Cerebellar nuclear complex (tissue), 1 donor: ENCODE measurements at places on chromosomes 3 and 15.

DNA sequence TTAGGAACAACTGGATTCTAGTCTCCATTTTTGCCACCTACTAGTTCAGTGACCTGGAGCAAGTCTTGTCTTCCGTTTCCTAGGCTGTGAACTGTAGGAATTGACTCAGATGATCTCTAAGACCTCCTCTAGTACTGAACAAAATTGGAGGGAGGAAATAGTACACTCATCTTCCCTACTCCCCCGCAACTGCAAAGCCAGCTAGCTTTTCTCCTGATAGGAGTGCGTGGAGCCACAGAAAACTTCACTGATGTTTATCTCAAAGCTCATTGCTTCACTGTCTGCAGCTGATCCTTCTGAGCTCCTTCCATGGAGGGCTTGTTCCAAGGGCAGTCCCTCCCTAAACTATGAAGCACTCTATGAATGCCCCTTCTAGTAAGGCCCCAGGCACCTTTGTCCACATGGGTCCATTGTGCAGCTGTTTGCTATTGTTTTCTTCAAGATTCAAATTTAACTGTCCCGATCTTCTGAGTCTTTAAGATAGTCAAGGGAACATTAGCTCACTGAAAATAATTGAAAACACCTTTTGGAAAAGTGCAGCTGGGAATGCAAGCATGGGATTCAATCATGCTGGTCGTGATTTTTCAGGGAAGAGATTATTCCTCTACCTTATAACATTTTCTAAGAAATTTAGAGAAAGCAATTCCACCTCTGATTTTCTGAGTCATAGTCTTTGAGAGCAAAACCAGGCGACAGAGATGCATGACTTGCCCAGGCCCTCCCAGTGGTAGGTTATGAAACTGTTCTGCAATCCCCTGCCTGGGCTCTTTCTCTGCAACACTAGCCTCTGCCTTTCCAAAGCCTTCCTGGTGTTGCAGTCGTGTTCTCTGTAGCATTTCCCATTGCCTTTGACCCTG lies 24.3 kb downstream of the FILIP1L start:
- no peak for DNase-seq

DNA sequence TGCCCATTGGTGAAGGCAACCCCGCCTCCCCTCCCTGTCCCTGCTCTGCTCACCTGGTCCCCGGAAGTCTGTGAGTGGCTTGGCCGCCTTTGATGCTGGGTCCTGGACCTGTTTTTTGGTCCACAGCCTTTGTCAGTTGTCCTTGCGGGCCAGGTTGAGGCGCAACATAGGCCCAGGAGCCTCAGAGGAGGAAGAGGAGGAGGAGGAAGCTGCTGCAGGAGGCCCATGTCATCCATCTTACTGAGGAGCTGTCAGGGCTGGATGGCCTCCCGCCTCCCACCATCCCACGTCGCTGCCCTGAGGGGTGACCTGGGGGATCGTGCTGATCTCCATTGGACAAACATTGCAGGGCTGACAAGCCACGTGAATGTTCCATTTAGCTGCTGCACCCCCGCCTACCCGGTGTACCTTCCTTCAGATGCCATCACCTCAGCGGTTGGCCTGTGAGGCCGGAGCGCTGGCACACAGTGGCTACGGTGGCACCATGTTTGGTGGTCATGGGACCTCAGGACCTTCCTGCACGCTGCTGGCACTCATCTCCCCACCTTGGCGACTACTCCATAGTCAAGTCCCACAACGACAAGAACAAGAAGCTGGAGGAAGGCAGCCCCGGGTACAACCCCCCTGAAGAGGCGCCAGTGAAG lies 106.3 kb downstream of the SMAD6 start:
- DNase-seq = no peak

GRCh38 chr15:72564091-72564490 lies 90.0 kb downstream of the ARIH1 start:
- DNase-seq = no peak

DNA sequence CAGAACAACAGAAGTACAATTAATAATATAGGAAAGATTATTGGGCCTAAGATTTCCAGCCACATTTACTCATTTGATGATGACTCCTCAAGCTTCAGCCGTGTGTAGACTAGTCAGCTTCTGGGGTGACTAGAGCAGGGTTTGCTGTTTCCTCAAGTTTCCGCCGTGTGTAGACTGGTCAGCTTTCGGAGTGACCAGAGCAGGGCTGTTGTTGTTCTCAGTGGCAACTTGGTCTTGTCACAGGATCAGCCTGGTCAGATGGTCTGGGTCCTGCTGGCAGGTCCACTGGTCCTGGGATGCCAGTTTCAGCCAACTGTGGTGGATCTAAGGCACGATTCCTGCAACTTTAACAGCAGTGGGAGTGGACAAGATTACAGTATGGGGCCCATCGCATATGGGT lies 21.8 kb upstream of the NOX5 start:
- DNase-seq = no peak

DNA sequence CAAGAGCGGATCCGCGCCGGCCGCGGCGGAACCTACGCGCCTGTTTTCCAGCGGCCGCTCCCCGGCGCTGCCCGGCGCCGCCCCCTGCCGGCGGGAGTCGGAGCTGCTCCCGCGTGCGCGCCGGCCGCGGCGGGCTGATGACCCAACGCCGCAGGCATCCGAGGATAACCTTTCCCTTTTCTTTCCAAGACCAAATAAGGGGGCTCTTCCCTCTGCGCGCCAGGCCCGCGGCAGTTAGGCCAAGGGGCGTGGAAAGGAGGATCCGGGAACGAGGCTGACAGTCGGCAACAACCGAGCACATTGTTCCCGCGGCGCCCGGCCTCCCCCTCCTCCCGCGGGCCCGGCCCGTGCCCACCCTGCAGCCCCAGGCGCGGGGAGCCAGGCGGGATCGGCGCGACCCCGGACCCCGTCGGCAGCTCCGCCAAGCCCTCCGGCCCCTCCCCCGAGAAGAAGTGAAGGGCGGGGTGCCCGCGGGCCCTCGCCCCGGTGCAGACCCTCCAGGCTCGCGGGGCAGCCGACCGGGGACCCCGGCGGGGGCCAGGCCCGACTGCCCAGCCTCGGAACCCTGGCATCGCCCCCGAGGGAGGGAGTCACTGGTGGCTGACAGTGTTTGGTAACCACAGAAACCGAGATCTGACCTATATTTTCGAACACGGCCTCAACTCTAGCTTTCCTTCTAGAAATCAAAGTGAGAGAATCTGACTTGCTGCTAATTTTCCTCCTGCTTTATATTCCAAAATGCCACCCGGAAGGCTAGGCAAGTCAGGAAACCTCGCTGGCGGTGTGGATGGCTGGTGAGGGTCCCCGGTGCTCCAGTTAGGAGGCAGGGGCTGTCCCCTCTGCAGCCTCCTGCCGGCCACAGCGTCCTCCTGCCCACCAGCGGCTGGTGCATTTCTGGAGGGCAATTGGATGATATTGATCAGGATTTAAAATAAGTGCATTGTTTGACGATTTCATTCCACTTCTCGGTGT lies 45.6 kb upstream of the SYNM start:
- DNase-seq = no peak

GRCh38 chr15:28132524-28133275 lies 33.6 kb upstream of the OCA2 start:
- no peak for DNase-seq

- DNase-seq = no peak
Measured at GRCh38 chr3:181718369-181718768, 6.6 kb downstream of the SOX2 start.

GRCh38 chr3:188446014-188446413 lies 292.1 kb downstream of the LPP start:
- DNase-seq = no peak

GRCh38 chr3:186002884-186003472 lies 65.2 kb upstream of the TRA2B start:
- no peak for DNase-seq

DNA sequence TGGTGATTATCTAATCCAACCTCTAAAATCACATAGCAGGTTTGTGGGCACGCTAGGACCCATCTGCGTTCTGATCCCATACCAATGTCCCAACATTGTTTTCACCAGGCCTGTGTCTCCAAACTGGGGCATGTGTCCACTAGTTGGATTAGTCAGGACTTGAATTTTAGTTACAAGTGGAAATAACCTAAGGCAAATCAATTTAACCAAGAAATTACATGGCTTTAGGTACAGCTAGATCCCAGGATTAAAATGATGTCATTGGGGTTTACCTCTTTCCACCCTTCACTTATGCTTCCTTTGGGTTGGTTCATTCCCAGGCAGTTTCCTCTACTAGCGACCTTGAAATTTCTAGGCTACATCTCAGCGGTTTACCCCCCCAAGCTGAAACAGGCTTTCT lies 47.2 kb upstream of the PXYLP1 start:
- no peak for DNase-seq

GRCh38 chr3:15290736-15291135 lies 41.6 kb downstream of the SH3BP5 start:
- DNase-seq = no peak

DNA sequence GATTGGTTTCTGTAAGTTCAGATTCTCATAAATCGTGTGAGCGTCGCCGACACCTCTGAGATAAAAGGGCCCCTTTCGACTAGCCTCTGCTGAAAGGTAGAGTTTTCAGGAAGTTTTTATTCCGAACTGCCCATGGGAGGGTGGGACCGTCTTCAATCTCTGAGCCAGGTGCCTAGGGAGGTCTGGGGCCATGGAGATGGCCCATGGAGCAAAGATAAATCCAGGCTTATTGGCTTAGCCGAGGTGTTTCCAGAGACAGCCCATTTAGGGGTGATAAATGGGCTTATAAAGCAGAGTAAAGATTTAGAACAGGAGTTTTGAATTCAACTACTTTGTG lies 442 bp downstream of the QTRT2 start:
- DNase-seq = no peak

- DNase-seq = no peak
Measured at GRCh38 chr3:14454639-14455310, 52.4 kb downstream of the SLC6A6 start.

GRCh38 chr15:33766389-33766788 lies 201.9 kb upstream of the CHRM5 start:
- no peak for DNase-seq

DNA sequence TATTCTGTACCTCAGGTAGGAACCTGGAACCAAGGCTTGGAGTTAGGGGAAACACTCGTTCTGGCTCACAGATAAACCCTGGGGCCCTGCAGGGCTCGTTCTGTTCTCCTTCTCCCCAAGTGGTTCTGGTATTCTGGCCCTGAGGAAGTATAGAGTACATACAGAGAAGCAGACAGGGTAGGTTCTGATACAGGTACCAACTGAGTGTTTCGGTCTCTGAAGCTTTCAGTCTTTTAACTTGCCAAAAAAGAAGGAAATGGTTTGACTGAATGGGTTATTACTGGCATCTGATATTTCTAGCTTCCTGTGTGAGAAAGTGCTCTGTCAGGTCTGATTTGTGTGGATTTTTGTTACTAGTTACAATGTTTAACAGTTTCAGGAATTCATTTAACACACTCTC lies 67.3 kb downstream of the UBE2E2 start:
- no peak for DNase-seq

- DNase-seq = no peak
Measured at GRCh38 chr15:101803676-101804075, 367 bp downstream of the OR4F6 start.

DNA sequence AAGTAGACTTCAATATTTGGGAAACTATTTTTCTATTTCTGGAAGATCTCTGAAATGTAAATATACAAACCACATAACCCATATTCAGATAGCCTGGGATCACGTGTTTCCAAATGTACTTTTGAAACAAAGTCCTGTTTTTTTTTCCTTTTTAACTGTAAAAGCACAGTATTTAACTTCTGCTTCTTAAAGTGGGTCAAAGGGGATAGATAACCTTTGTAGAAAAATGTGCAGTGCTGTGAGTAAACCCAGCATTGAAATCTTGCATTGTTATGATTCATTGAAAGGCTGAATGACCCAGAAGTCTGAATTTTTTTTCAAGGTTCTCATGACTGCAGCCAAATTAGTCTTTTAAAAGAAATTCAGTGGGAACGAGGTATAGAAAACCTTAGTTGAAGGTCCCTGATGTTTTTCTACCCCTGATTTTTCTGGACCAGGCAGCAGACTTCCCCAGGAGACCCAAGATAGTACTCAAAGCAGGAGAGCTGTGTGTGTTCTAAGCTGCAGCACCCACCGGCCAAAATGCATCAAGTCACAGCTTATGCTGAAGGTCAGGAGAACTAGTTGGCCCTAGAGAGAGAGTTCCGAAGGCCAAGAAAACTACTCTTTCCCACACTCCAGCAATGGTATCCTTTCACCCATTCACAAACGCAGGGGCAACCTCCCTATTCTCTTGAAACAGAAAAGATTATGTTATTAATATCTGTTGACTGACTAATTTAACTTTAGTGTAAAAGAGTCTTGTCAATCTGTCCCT lies 43.6 kb upstream of the APH1B start:
- DNase-seq = no peak

DNA sequence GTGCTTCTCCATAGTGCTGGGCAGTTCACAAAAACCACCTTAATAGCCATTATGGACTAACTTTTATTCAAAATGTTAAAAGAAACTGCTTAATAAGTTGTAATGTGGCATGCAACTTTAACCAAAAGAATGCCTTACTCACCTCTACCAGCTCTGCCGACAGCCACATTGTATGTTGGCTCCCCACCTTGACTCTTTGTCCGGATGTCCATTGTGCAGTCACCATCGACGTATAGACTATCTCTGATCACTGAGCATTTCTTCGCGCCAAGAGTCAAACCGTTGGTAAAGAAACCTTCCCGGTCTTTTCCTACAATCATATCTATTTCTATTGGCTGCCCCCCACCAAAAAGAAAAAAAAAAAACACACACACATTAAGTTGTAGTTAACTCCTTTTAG lies 2.5 kb downstream of the PFN2 start:
- DNase-seq = no peak

GRCh38 chr3:110684466-110684865 lies 387.1 kb upstream of the NECTIN3 start:
- no peak for DNase-seq

- no peak for DNase-seq
Measured at GRCh38 chr3:188365988-188366698, 212.2 kb downstream of the LPP start.

DNA sequence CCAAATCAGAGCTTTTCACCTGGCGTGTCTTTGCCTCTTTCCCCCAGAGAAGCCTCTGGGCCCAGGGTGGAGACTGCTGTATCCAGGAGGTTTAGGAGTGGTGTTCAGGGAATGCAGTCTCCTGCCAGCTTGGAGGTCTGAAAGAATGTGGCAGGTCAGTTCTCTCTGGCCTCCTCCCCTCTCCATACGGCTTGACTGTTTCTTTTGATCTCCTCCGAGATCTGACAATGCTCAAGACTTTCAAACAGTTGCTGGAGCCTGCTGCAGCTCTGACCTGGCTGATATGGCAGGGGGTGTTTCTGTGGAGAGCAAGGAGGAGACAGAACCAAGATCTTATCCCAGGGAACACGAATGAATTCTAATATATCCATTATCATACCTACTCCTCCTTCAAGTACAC lies 24.7 kb upstream of the TM4SF4 start:
- DNase-seq = no peak

DNA sequence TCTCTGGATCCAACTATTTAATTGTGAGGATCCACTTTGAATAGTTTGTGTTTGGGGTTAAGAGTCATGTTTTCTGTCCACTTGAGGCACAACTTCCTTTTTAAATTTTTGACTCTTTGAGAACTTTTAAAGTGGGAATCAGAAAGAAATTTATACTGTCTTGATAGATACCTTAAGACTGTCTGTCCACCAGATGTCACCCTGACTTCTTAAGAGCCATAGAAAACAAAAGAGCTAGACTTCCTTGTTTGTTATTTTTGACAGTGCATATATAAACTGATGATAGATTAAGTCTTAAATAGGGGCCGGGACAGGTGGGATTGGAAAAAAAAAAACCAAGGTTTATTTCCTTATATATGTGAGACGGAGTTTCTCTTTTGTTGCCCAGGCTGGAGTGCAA lies 52.1 kb upstream of the WDR72 start:
- DNase-seq = no peak
